ENCODE measurements at places on chromosomes 7 and 10.

DNA sequence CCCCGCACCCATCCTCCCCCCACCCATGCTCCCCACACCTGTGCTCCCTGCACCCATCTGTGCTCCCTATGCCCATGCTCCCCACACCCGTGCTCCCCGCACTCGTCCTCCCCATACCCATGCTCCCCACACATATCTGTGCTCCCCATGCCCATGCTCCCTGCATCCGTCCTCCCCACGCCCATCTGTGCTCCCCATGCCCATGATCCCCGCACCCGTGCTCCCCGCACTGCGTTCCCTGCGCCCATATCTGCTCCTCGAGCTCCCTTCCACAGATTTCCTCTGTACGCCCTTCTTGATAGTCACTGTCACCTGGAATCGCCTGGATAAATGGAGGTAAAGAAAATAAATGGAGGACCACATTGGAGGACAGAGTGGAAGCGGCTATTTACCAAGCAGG, 9.9 kb downstream of the DIP2C start:
- no peak for DNase-seq

DNA sequence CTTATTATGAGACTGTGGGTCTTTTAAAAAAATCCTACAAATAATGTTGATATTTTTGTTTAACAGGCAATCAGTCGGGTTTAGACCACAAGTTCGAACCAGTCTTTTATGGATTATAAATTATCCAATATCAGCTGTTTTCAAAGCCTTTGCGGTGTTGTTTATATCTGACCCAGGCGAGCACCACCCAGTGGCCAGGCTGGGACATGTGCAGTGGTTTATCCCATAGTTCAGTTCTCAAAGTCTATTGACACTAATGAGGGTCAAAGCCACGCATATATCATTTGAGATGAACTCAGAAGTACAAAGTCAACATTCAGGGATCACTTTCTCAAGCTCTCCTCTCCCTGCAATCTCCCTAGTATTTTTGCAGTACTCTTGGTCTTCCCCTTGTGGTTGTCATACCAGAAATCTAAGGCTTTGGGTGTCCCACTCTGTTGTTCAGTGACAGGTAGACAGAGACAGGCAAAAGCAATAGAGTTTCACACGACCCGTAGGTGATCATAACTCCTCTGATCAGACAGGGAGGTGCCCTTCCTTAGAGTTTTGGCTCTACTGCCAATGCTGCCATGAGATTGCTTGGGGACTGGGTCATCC, 117.4 kb upstream of the POM121L12 start:
- no peak for DNase-seq

DNA sequence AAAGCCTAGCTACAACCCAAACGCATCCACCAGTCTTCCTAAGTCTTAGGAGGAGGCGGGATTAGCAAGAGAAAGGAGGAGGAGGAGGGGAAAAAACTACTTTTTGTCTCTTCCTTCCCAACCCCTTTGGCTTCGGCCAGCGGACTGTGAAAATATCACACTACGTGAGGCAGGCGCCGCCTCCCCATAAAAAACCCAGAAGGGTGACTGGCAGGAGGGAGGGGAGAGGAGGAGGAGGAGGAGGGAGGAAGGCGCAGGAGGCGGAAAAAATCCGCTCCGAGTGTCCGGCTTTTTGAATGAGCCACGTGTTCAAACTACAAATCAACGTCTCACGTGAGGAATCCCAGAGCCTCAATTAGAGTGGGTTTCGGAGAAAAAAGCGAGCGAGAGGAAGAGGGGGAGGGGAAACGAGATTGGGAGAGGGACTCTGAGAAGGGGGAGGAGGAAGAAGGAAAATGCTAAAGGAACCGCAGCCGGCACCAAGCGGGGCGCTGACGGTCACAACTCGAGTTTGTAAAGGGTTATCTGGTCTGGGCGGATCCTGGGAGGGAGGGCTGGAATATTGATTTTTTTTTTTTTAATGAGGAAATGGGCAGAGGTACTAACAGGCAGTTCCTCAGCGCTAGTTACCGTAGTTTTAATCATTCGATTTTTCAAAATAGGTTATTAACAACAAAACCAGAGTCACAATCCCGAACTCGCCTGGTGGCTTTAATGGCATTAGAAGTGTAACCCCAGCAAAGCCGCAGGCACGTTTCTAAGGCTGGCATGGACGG, at the start of gene IGF2BP3:
IGF2BP3 (minus strand) TSS at position 162 of the 776 bp plus-strand sequence. CDS start 381 bp downstream, outside the sequence.
- DNase-seq, result peak; percentile 95

DNA sequence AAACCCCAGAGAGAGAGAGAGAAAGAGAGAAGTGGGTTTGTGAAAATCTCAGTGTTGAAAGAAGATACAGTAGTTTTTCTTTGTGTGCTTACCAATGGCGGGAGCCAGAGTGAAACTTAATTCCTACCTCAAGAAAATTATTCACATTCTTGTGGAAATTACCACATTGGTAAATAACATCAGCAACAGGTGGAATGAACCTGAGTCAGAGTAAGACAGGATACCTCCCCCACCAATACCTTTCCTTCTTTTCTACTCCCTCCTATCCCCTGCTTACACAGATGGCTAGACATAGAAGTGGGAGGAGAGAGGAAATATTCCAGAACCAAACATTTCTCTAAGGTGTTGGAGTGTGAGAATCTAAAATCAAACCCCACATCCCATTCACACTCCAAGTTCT, 793.9 kb downstream of the SORCS3 start:
- DNase-seq, result no peak

GRCh38 chr7:51217804-51218203, 98.8 kb downstream of the COBL start:
- DNase-seq, result no peak

- DNase-seq, result peak; percentile 42
Measured at GRCh38 chr7:76515999-76516443, 5.7 kb downstream of the UPK3B start.

- no peak for DNase-seq
Measured at GRCh38 chr7:7272294-7272693, 90.0 kb downstream of the C1GALT1 start.

DNA sequence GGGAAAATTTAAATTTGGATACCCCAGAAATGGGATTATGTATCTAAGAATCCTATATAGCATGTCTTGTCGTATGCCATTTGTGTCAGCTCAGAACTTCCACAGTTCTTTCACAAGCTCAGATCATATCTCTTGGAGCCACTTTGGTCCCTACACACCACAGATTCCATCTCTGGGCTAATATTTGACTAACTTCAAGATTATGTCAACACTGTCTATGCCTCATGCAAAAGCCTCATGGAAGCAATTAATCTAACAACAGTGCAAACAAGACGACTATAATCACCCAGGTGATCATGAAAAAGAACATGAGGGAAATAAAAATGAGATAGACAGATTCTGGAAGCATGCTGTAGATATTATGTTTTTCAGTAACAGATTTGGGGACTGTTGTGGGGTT, 189.1 kb downstream of the LRRTM3 start:
- DNase-seq, result no peak

DNA sequence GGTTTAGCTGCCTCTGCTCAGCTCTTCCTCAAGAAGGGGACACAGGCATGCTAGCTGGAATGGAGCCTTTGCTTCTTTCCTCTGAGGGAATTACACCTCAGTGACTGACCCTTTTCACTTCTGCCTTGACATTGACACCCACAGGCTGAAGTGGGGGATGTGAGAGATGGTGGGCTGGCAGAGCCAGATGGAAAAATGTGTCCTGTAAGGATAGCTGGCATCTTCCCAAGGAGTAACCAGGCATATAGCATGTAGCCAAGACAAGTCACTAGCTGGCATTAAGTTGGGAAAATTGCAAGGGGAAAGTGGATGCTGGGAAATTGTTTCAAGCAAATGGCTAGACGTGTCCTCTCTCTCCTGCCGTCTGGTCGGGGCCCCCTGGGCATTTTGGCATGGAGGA, 19.9 kb downstream of the STMP1 start:
- no peak for DNase-seq

GRCh38 chr7:13188922-13189321, 501.5 kb downstream of the ARL4A start:
- no peak for DNase-seq

DNA sequence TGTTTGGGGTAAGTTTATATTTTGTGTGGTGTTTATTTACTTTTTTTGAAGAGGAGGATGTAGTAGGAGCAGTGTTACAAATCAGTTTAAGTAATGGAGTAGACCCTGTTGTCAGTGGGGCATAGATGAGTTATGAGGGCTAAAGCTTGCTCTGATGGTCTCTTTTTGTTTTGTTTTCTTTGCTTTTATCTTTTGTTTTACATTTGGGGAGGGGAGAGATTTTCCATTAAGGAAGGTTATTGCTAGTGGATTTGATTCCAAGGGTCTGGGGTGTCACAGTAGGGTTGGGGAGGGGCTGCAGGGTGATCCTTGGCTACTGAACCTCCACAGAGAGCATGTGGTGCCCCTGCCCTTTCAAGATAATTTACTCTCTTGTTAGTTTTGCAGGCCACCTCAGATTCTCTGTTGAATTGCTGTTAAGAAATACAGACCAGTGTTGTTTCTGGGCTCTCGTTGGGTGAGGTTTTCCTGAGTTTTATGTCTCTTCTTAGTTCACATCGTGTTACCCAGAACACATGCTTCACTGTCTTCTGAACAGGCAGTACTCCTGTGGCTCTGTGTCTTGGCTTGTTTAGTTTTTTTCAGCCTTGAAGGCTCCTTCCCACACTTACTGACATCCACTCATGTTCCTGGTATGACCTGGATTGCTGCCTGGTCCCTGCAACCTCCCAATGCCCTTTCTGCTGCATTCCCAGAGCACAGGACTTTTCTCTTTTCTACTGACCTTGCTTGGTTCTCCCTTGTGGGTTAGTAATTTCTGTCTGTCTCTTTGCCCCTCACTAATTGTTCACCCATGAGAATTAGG, 4.2 kb downstream of the KIFBP start:
- no peak for DNase-seq

Data from kidney (tissue), 22 donors.